CD8-positive, alpha-beta memory T cell (primary cell): ENCODE measurements at places on chromosomes 2 and 18. TPM values are rescaled to one million over a fixed set of nuclear protein-coding genes. Genes with fewer than 3 reads are reported as not detected.

GRCh38 chr2:206800506-206801417, 35.4 kb downstream of the FASTKD2 start:
- no peak for DNase-seq

DNA sequence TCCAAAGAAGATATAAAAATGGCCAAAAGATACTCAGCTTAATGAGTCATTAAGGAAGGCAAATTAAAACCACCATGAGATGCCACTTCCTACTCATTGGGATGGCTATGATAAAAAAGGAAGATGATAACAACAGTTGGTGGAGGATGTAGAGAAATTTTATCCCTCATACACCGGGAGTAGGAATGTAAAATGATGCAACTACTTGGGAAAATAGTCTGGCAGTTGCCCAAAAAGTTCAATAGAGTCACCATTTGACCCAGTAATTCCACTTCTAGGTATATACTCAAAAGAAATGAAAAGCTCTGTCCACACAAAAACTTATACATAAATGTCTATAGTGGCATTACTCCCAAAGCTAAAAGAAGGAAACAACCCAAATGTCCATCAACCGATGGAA, 10.1 kb upstream of the SULT1C2 start:
- no peak for DNase-seq

DNA sequence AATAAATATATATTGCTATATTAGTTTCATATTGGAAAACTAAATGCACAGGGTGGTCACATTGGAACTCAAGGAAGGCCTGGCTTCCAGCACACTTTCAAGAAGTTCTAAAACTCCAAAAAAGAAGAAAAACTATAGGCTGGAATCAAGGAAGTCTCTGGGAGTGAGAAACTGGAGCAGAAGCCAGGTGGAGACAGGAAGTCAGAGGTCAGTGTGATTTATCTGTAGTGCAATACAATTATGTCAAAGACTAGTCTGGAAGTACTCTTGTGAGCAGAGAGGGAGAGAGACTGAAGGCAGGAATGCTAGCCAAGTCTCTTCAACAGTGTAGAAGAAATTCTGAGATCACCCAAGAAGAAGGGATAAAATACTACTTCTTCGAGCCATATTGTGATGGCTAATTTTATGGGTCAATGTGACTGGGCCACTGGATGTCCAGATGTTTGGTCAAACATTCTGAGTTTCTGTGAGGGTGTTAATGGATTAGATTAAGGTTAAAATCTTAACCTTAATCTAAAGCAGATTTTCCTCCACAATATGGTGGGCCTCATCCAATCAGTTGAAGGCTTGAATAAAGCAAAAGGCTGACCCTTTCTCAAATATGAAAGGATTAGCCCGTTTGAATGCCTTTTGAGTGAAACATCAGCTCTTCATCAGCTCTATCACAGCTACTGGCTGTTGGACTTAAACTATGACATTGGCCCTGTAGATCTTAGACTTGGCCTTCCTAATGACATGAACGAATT, 208.0 kb downstream of the TDRD15 start:
- DNase-seq, result no peak

GRCh38 chr2:191635333-191636234, 42.4 kb upstream of the NABP1 start:
- no peak for DNase-seq

GRCh38 chr2:144515696-144516410, 4.1 kb downstream of the ZEB2 start:
- DNase-seq, result no peak

GRCh38 chr2:135585586-135585985, 54.3 kb downstream of the R3HDM1 start:
- DNase-seq, result no peak

- no peak for DNase-seq
These were observed 1894.4 kb upstream of the LRRTM1 start for GRCh38 chr2:82198809-82199492.

GRCh38 chr2:55842046-55842445, 81.5 kb downstream of the EFEMP1 start:
- DNase-seq, result no peak

DNA sequence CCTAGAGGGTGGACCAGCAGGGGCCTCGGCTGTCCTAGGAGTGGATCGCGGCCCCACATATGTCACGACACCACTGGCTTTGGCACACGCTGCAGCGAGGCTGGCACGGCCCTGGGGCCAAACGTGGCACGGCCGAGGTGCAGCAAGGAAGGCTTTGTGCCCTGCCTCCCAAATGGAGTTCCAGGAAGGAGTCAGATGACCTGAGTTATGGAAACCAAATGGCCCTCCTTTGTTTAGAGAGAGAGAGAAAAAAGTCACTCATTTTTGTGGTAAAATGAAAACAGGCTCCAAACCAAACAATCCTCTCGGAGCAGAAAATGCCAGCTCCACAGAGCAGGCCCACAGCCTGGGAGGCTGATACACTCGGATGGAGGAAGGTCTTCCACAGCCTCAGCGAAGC, 105.6 kb downstream of the ANTXR1 start:
- DNase-seq, result no peak

DNA sequence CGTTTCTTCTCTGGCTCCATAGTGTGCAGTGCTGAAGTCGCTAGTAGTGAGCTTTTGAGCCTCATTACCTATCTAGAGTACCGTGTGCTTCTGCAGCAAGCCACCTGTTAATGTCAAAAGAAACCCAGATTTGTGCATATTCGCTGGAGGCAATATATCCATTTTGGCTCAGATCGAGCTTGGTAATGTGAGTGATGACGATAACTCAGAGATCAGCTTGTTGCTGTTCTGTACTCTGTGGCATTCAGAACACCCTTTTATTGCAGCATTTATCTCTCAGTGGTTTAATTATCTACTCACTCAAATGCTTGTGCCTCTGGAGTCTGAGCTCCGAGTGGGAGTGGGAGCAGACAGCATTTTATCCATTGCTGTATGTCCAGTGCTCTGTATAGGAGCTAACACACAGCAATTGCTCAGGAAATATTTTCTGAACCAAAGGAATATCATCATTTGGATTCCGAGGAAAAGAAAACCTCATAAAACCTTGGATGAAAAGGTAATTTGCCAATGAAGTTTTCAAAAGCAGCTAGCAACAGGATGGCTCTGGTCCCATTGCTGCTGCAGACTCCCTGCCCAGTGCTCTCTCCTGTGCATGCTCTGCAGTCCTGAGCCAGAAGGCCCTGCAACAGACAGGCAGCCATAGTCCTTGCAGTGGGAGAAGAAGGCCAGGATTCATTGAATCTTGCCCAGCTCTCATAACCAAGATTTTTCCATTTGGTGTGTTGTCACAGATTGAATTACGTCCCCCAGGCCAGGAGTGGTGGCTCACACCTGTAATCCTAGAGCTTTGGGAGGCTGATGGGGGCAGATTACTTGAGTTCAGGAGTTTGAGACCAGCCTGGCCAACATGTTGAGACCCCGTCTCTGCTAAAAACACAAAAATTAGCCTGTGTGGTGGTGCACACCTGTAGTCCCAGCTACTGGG, 183.8 kb downstream of the MYCN start:
- no peak for DNase-seq

Gene NEB
- total RNA-seq, result 0.29 TPM

Gene ACTG2
- not detected for total RNA-seq

Gene MXD1
- 7.2 TPM for total RNA-seq

Gene SIX2
- total RNA-seq, result not detected

Gene CRYBA2
- not detected for total RNA-seq

Gene CDK5R2
- total RNA-seq, result not detected
